Sigmoid colon (tissue), 7 donors: ENCODE measurements at places on chromosomes 11 and 22.

DNA sequence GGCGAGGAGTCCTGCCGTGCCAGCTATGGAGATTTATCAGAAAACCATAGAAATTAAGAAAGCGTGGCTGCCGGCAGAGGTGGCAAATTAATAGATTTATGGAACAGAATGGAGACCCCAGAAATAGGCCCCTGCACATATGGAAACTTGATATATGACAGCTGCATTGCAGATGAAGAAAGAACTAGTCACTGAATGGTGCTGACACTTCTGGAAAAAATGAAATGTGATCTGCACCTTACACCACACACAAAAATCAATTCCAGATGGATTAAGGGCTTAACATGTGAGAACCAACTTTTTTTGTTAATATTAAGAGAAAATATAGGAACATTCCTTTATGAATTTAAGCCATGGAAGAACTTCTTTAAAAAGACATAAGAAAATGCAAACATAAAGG lies 40.3 kb upstream of the TSKU start:
- no peak for DNase-seq

DNA sequence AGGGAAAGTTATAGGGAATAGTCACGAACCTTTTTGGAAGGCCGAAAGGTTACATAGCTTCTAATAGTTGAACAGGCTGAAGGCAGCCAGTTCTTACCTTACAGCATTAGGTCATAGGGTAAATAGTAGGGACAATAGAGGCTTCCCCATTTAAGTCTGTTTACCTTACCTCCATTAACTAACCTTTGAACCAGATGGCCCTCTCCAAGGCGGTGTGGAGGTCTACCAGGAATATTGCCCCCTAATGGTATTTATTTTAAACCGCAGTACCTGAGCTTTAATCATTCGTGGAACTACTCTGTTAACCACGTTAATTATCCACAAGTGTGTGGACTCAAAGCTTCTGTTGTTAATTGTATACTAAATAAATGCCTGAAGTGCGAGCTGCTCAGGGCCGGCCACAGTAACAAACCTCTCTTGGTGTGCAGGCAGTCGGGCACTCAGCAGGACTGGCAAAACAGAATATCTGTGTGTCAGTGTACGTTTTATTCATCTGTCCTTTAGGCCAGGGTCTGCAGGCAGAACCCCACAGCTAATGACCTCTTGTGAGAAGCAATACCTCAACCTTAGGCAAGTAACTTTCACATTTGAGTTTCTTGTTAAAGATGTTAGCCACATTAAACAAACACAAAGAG lies 81.7 kb downstream of the PRCP start:
- no peak for DNase-seq

DNA sequence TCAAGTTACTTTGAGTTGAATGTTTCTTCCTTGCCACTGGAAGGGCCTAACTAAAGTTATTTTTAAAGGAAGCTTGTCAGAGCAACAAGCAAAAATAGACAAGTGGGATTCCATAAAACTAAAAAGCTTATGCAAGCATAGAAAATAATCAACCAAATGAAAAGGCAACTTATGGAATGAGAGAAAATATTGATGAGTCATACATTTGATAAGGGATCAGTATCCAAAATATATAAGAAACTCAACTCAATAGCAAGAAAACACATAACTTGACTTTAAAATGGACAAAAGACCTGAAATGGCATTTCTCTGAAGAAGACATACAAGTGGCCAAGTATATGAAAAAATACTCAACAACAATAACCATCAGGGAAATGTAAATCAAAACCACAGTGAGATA lies 264.5 kb upstream of the UBASH3B start:
- no peak for DNase-seq

DNA sequence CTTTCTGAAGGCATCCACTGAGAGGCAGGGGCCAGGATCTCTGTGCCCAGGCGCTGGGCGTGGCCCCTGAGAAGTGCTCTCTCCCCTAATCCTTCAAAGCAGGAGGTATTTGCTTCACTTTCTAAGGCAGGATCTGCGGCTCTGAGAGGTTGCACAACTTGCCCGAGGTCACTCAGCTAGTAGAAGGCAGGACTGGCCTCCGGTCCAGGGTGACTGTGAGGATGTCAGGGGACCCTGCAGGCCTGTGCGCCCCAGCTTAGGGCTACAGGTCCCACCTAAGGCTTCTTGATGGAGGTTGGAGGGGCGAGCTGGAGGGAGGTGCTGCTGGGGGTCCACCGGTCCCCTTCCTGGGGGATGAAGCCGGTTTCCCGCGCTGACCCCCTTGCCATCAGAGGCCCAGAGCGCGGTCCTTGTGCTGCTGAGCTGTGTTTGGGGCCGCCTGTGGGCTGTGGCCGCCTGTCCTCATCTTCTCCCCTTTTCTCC lies 979 bp downstream of the SMIM38 start:
- no peak for DNase-seq
